ENCODE measurements at places on chromosomes 13 and 19. TPM values are rescaled to one million over a fixed set of nuclear protein-coding genes. Genes with fewer than 3 reads are reported as not detected.

LGALS7B gene
- total RNA-seq: not detected

TUBA3C gene
- not detected for total RNA-seq

ZNF665 gene
- total RNA-seq: 0.64 TPM

GRCh38 chr13:34254366-34254765 is 436.4 kb downstream of the RFC3 start:
- DNase-seq: no peak

DNA sequence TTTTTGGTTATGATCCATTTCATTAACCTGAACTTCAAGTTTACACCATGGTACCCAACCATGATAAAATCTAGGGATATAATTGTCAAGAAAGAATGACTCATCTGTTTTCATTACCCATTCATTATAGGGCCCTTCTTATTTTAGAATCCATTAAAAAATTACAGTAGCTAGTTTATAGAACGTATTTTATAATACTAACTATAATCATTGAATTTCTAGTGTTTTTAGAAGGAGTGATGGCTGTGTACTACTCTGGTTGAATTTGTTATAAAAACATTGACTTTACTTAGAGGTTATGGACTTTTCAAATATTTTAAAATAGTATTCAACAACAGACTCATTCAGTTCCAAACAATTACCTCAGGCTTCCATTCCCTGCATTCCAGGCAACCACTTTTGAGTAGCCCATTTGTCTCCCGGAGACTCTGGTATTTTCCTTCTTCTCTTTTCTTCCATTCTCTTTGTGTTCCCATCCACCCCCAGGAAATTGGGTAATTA is 71.9 kb upstream of the KLF12 start:
- no peak for DNase-seq

GRCh38 chr13:75830842-75831241 is 194.7 kb downstream of the LMO7 start:
- no peak for DNase-seq

GRCh38 chr19:494171-495080 is 1.9 kb upstream of the MADCAM1 start:
- no peak for DNase-seq

DNA sequence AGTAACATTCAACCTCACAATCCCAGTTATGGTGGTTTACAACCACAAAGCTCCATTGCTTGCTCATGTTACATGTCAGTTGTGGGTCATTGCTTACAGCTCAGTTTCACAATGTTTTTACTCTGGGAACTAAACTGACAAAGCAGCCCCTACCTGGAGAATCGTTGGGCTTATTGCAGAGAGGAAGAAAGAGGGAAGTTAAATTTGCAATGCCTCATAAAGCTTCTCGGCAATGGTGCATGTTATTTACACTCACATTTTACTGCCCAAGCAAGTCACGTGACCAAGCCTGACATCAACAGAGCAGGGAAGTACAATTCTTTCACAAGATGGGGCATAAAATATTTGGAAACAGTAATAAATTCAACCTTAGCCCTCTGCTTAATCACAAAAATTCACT is 441.6 kb downstream of the TDRD3 start:
- DNase-seq: no peak

- DNase-seq: peak; percentile 85
Measured at GRCh38 chr19:7926021-7926726, at the start of gene CTXN1. TSS of gene CTXN1 (minus strand) at chr19:7926135. CDS start at chr19:7925538, 597 bp downstream.

DNA sequence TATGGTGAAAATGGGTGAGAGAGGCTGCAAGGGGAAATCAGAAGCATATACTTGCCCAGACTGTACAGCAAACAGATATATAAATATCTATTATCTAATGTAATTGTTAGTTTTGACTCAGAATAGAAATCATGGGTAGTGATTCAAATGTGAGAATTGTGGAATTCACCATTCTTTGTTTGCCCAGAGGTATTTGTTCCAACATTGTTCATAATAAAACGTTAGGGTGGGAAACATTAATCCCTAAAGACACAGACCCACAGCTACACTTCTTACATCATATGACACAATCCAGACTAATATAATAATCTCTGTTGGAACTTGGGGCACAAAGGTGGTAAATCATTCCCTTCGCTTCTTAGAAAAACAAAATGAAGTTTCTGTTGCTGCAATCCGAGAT is 646.5 kb upstream of the SLITRK6 start:
- no peak for DNase-seq

DNA sequence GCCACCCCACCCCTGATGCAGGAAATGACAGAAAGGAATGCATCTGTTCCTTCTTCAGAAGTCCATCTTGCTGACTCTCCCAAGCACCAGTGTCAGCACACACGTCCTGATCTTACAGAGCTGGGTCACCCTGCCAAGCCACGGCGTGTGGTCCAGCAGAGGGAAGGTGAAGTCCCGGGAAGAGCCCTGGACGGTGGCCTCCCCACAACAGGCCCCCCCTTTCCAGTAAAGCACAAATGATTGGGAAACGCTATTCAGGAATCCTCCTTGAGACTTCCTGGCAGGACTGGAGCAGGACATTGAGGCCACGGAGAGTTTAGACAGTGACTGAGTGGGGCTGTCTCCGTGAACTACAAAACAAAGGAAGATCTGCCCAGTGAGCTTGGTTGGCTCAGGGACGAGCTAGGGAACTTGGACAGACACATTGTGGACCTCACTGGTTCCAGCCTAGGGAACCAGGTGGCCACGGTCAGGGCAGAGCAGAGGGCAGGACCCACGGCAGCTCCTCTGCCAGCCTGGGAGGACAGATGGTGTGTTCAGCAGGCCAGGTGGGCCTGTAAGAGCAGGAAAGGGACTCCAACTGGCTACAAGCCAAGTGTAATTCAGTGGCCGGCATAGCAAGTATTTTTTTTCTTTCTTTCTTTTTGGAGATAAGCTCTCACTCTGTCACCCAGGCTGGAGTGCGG is 41.7 kb downstream of the ELL start:
- peak; percentile 82 for DNase-seq

GRCh38 chr13:21034603-21035191 is 26.7 kb downstream of the LATS2 start:
- DNase-seq: peak; percentile 66

DNA sequence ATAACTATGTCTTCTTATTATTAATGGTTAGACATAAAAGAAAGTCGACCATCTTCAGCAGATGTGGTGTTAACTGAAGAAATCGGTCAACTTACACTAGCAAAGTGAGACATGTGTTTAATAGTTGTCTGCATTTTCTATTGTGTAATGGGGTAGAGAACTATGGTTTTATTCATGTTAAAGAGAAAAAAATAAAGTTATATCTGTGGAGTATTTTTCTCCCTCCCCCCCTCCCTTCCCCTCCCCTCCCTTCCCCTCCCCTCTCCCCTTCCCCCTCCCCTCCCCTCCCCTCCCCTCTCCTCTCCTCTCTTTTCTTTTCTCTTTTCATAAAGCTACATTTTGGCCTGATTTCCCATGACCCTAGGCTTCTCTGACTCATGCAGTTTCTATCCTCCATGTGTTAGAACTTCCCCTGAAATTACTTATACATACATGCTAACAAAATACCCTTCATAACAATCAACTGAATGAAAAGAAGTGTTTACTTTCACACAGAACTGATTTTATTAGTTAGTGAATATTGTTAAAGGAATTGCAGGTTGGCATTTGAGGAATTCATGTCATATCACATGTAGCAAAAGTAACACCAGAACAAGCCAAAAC is 1431.0 kb upstream of the ATXN8OS start:
- no peak for DNase-seq
